ENCODE measurements at places on chromosomes 12 and 14.

DNA sequence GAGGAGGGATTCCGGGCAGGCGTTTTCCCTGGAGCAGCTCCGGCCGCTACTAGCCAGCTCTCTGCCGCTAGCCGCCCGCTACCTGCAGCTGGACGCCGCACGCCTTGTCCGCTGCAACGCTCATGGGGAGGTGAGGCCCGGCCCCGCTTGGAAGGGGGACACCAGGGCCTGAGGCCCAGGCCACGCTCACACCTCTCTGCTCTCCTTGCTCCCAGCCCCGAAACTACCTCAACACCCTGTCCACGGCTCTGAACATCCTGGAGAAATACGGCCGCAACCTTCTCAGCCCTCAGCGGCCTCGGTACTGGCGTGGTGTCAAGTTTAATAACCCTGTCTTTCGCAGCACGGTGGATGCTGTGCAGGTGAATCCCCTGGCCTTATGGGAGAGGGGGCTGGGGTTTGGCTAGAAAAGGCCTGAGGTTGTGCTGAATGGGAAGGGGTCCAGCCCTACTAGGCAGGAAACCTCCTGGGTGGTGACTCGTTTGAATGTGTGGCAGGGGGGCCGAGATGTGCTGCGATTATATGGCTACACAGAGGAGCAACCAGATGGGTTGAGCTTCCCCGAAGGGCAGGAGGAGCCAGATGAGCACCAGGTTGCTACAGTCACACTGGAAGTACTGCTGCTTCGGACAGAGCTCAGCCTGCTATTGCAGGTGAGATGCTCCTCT is 597 bp downstream of the RNF31 start:
- no peak for DNase-seq

DNA sequence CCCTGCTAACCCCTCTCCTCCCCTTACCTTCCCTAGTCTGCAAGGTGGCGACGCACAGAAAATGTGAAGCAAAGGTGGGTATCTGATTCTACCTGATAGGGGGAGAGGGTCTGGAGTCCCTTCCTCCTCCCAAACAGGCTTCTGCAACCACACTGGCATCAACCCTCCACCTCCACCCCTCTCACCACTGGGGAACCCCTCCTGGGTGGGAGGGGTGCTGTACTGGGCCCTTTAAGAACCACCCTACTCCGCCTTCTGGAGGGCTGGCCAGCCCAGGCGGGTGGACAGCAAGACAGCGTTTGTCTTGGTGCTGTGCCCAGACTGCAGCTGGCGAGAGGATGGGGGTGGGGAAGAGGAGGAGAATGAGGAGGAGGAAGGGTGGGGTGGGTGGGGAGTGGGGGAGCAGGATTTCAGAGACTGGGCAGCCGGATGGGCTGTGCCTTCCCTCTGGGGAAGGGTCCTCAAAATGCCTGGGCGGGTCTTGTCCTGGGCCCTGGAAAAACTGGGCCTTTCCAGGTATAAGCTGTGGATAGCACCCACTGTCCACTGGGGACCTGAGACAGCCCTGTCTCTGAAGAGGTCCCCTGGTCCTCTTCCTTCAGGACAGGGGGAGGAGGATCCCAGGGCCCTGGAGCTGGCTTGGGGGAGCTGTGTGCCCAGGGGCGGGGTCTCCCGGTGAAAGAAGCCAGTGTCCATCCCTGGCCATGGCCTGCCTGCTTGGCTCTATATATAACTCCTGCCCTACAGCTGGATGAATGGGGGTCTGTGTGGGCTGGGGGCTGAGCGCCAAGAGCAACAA is 2.8 kb downstream of the TNS2 start:
- no peak for DNase-seq

- no peak for DNase-seq
Observed at GRCh38 chr12:2613326-2614073, 181.3 kb upstream of the FKBP4 start.

DNA sequence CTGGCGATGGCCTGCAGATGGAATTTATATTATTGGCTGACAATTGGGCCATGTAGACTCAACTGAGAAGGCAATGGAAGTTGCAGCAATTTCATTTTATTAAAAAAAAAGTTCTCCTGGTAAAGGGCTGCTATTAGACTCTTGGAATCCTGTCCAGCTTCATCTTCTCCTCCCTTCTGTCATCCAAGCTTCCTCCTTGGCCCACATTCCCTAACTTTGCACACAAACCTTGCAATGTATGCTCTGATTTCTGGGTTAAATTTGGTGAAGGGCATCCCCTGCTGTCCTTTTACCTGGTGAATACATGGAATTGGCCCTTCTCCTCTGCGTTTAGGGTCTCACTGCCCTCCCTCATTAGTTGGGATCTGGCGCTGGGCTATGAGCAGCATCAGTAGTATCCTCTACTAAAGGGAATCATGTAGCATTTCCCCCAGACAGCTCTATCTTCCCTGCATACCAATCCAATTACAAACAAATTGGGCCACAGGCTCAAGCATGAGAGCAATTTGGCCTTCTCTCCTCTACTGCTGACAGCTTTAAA is 336.9 kb downstream of the BMP4 start:
- no peak for DNase-seq

- no peak for DNase-seq
Observed at GRCh38 chr12:53486736-53487487, 12.3 kb downstream of the MAP3K12 start.

DNA sequence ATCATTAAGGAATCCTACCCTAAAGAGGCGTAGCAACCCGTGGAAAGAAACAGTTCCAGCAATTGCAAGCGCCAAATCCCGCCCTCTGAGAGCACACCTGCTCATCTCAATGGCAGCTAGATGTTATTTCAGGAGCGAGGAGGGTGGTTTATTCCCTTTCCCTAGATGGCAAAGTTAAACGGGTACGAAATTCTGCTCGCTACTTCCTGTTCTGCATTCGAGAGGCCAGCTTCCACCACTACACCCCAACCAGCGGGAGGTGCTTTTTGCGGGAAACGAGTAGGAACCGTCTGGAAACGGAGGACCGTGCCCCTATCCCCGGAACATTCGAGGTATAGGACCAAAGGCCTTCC is 536 bp downstream of the VPS29 start:
- DNase-seq = no peak

- no peak for DNase-seq
Observed at GRCh38 chr12:5798242-5799015, 146.6 kb downstream of the ANO2 start.

DNA sequence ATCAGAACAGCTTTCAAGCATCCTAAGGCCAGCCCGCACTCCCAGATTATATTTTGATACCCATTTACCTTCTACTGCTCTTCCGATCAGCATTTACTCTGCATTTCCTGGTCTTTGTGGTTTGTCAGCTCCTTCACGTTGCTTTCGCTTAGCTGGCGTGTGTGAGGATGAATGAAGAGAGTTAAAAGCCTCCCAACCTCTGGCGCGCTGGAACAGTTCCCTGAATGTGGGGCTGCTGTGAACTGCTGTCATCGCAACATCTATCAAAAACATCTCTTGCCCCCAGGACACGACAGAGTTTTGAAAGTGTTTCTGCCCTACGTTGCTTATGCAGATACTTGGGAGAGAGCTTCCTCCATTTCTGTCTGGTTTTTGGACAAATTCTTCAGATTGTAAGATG is 129.2 kb downstream of the KCNA5 start:
- DNase-seq = no peak

GRCh38 chr12:108131657-108132126 is 2.6 kb downstream of the WSCD2 start:
- no peak for DNase-seq

GRCh38 chr12:109377139-109377685 is 29.5 kb downstream of the MYO1H start:
- DNase-seq = no peak

DNA sequence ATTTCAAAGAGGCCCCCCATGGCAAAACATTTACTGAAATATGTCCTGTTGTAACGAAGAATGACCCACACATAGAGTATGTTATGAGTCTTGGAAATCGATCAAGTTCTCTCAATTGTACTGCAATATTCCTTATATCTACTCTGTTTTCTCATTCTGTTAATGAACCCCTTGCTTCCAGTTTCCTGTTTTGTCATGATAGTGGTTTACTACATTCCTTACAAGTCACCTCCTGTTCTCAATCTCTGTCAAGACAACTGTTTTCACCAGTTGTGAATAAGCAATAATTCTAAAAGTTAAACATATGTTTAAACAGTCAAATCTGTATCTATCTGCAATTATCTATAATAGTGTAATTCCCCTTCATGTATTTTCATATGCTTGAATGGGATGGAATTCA is 16.4 kb upstream of the ARID2 start:
- DNase-seq = no peak

DNA sequence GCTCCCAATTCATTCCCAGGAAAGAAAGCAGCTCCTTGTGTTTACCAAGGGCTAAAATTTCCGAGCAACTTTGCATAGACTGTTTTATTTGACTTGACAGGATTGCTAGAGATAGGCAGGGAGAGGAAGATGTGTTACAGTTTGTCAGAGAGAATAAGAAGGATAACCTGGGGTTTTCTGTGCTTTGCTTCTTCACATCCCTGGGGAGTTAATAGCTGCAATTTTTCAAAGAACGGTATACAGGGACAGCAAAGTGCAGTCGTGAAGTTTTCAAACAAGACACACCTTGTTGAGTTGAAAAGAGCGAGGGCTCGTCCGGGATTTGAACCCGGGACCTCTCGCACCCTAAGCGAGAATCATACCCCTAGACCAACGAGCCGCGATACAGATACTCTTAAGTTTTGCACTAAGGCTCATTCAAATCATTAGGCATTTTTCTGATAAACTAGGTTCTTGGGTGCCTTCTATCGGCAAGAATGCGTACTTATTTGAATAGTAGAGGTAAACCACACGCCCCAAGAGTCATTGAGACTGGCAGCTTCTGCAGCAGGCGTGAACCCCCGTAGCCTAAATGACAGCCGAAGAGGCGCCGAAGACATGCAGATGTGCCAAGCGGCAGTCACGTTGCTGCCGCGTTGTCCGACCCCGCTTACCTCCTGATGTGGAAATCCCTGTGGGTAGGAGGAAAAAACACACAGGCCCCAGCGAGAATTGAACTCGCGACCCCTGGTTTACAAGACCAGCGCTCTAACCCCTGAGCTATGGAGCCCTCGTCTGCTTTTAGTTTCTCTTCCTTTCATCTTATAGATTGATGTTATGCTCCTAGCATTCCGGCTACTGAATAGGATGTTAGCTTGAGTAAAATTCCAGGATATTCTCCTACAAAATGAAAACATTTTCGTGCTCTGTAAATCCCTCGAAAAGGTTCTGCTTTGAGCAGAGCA is 22.2 kb upstream of the RNASE12 start:
- peak; percentile 67 for DNase-seq

DNA sequence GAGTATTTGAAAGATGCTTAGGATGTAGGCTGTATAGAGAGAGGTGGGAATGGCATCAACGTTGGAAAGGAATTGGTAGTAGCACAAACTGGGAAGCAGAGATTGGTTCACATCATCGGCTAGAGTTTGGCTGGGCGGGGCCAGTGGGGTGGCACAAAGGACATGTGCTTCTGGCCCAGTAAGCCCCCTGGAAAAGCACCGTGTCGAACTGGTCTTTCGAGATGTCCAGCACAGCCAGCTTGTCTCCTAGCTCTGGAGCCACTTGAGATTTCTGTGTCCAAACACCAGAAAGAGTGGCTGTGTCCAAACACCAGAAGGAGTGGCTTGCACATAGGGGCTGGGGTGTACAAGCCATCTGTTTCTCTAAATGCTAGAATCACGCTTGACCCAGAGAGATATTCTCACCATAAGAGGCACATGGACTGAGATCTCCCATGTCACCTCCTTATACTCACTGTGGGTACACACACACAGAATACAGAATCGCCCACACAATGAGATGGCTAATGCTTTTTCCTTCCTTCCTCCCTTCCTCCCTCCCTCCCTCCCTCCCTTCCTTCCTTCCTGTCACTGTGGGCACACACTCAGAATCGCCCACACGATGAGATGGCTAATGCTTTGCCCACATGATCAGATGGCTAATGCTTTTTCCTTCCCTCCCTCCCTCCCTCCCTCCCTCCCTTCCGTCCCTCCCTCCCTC is 41.8 kb upstream of the KCNK13 start:
- no peak for DNase-seq

DNA sequence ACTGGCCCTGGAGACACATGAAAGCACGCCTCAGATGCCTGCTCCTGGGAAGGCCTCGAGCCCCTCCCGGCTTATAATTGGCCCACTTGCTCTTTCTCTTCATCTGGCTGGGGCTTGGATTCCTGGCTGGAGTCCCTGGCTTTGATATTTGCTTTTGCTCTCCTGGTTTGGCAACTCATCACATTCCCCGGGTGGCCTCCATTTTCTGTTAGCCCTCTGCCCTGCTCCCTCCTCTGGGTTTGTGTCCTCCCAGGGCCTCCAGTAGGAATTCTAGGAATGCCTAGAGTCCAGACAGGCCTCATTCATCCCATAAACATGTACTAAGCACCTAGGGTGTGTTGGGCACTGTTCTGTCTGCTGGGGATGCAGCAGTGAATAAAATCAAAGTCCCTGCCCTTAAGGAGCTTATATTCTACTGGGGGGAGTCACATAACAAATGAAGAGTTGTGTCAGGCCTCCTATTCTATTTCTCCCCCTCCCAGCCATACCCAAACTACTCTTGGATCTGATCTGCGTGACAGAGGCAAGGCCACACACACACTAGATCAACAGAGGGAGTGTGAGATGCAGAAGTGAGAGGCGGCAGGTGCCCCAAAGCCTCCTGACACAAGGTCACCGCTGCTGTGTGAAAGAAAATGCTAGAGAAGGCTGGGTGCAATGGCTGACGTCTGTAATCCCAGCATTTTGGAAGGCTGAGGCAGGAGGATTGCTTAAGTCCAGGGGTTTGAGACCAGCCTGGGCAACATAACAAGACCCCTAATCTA is 21.3 kb upstream of the TSPAN9 start:
- DNase-seq = no peak

DNA sequence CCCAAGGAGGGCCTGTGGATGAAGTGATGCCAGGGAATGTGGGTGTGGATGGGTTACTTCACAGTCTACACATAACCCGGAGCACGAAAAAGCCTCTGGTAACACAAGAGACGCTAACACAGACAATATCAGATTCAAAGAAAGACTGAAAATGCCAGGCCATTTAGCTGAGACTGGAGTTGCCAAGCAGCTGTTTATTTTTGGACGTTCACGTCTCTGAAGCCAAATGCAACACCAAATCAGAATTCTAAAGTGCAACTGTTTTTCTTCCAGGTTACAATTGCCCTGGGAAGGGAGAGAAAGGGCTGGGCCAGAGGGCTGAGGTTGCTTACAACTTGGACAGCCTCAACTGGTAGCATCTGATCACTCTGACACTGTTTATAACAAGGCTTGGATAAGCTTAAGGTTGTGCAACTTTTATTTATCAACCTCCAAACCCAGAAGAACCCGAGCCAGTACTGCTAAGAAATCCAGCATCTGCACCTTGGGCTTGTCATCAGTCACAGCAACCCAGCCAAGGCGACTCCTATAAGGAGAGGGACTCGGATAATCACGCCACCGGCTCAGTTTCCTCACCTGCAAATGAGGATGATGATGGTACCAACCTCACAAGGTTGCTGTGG is 24.8 kb downstream of the NUAK1 start:
- DNase-seq = no peak

All from effector CD4-positive, alpha-beta T cell (primary cell).